ENCODE measurements at places on chromosomes 2 and 18.
A peak's percentile ranks its signal among the peaks of the same experiment; 100 is the strongest.

- DNase-seq: no peak
These were observed 24.2 kb downstream of the COLEC12 start for GRCh38 chr18:476251-476664.

DNA sequence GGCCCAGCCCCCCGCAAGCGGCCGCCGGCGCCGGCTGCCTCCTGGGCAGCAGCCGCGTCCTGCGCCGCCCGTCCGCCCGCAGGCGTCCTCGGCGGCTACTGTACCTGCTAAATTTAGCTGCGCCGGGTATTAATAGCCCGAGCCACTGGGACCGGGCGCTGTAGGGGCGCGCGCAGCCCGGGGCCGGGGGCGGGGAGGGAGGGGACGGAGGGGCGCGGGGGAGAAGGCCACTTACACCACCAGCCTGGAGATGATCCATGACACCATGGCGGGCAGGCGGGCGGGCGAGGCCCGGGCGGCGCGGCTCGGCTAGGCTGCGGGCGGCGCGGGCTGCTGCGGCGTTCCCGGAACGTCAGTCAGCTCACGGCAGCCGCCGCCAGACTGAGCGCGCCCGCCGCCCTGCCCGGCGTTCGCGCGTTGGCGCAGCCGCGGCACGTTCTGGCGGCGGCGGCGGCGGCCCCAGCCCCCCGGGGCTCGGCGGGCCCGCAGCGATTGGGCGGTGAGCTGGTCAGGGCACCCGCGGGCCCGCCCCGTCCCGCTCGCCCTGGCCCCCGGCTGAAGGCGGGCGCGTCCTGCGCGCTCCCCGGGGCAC, at the start of gene REEP1:
Gene REEP1, minus strand, starts transcription at position 383 of the 592 bp plus-strand sequence. Its CDS starts 116 bp downstream, at position 267.
- DNase-seq: no peak

DNA sequence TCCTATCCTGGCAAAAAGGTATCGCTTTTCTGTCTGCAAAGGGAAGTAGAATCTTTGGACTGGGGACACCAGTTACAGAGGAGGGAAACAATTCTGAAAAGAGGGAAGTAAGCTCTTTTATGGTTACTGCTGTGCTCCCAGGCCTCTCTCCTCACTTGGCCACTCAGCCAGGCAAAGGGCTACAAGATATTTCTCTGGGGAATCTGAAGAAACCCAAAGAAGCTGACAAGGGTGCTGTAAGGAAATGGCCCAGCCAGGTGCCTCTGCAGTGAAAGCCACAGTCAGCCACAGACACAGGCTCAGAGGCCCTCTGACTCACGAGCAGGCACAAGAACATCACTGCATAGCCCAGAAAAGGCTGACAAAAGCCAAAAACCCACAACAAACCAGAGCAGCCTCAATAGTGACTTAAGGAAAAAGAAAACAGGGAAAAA, 5.8 kb downstream of the HDLBP start:
- DNase-seq: peak; percentile 32

- DNase-seq: no peak
These were observed 341.6 kb upstream of the LRP1B start for GRCh38 chr2:142472382-142472781.

GRCh38 chr2:44929159-44929734, 12.3 kb upstream of the SIX3 start:
- no peak for DNase-seq

DNA sequence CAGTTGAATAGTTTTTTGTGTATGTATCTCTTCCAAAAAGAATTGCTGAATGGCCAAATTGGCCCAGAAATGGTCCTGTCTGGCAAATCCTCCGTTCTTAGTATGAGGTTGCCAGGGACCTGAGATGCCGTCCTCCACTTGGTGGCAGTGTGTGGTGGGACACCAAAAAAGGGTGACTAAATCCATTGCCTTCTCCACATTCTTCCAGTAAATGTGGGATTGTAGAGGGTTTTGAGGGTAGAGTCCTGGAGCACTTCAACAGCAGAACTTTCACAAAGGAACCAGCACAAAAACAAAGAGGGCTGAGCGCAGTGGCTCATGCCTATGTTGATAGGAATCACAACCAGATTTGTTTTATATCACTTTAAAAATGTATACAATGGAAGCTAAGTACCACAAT, 199.9 kb downstream of the BCL2 start:
- DNase-seq: no peak

GRCh38 chr2:162198239-162198638, 45.0 kb downstream of the FAP start:
- no peak for DNase-seq

DNA sequence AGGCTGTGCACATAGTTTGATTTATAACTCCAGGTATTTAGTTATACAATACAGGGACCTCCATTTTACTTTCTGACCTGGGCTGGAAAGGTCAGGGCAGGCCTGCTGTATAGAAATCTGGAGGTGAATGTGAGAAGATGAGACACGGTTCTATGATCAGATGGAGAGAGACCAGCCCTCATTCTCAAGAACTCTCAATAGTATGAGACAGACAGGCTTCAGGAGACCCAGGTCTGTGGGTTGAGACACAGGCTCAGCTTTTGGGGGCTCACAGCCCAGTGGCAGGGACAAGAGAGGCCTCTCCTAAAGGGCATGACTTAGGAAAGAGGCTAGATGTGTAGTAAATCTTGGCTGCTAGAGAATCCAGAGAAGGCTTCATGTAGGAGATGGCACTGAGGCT, 719 bp upstream of the ATP6V1B1 start:
- DNase-seq: no peak

DNA sequence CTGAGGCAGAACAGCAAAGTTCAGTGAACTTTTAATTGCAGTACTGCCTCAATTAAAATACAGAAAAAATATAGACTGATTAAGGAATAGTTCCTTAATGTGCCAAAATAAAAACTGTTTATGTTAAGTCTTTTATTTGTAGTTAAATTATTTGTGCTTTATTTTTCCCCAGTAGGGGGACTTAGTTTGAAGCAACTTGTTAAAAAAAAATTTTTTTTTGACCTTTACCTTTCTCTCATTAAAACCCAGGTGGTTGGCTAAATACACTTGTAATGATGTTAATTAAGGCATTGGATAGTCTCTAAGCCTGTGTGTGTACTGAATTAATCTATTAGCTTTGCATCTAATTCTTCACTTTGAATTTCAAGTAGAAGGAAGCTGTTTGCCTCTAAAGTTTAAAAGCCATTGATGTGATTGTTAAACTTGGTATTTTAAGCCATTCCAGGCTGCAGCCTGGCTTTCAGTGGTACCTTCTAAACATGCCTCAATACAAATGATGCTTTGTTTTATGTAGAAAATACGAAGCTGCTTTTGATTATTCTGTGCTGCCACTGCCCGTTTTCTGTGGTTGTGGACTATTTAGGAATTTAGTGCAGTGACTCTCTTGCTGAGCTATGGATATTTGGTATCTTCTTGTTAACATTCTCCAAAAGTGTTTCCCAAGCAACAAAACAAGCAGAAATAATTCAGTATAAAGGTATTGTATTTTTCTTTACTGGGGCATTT, 102.9 kb downstream of the TANC1 start:
- no peak for DNase-seq

- DNase-seq: no peak
These were observed 471.8 kb upstream of the NRP2 start for GRCh38 chr2:205210494-205210893.

DNA sequence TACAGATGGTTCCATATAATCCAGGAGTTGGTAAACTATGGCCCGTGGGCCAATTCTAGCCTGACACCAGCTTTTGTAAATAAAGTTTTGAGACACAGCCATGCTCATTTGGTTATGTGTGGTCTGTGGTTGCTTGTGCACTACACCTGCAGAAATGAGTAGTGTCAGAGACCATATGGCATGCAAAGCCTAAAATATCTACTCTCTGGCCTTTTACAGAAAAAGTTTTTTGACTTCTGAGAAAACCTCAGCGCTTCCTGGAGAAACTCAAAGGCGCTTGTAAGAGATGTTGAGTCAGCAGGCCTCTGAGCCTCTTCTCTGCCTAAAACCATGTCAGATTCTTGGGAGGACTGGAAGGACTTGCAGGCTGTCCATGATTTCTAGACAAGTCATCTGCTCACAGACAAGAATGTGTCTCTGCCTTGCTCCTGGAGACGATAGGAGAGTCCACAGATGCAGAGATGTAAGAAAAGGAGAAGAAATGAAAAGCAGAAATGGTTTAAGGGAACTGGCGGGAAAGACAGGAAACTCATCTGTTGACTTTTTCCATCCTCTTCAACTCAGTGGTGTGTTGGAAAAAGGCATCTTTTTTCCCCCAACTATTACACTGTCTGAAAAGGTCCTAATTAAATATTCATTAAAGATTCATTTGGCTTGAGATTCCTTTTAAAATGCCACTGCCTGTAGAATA, 5.2 kb downstream of the TTC39C start:
- DNase-seq: peak; percentile 80

DNA sequence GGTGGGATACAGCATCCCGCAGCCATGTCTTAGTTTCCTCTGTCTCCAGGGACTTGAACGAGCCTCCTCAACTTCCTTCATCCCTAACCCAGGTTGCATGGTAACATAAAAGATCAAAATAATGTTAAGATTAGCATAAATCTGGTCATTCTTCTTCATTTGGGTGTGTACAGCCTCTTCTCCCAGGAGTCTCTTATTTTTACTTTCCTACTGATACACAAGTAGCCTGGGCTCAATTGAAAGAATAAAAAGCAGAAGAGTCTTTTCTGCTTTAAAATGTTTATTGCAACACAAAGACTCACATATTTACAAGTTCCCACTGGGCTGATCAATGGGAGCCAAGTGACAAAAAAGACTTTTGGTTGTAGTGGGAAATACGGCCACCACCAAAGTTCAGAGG, 137.9 kb upstream of the PID1 start:
- no peak for DNase-seq

GRCh38 chr2:158095269-158095668, 6.4 kb upstream of the UPP2 start:
- no peak for DNase-seq

All from CD4-positive, CD25-positive, alpha-beta regulatory T cell (primary cell).